Foreskin fibroblast (primary cell): ENCODE measurements at places on chromosomes 5 and 9.

DNA sequence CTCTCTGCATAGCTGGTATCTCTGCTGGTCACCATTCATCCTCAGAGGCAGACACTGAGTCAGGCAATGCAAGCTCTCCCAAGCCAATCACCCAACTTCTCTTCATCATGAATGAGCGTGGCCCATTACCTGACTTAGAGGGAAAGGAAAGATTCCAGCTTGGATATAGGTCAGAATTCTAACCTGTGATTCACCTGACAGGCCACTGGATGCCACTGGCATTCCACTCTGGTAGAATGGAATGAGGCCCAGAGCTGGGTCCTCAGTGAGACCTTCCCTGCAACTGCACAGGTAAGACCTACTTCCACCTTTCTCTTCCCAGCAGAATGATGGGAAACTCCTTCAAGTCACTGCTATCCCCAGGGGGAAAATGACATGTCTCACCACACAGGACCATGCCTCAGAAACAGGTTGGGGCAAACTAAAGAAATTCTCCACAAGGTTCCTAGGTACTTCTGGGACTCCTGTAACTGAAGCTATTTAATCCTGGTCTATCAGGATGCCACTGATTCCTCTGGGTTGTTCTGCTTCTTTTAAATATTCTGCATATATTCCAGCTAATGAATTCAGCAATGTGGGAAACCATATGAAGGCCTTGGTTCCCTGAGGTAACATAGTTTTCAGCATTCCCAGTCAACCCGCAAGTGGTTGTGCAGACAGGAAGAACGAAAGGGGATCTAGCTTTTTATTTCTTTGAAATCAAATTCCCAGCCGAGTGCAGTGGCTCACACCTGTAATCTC is 62.0 kb downstream of the SUSD1 start:
- no peak for DNase-seq

DNA sequence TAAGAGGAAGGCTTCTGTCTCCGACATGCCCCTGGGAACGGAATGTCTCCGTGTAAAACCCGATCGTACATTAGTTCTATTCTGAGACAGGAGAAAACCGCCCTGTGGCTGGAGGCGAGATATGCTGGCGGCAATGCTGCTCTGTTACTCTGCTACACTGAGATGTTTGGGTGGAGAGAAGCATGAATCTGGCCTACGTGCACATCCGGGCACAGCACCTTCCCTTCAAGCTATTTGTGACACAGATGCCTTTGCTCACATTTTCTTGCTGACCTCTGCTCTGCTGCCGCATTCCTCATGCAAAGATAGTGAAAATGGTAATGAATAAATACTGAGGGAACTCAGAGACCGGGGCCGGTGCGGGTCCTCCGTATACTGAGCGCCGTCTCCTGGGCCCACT is 2.2 kb upstream of the DPP7 start:
- no peak for DNase-seq

DNA sequence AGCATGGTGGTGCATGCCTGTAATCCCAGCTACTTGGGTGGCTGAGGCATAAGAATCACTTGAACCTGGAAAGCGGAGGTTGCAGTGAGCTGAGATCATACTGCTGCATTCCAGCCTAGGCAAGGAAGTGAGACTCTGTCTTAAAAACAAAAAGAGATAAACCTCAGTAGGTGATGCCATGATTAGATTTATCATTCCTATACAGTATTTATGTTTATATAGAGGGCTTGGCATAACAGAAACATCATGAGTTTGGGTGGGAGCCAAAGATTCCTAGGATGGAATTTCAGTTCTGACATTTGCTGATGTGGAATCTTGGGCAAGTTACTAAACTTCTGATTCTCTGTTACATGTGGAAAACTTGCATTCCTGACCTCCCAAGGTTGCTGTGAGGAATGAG is 22.3 kb downstream of the RFK start:
- DNase-seq: peak; percentile 9

GRCh38 chr9:29160763-29161353 is 1587.6 kb upstream of the C9orf72 start:
- no peak for DNase-seq

DNA sequence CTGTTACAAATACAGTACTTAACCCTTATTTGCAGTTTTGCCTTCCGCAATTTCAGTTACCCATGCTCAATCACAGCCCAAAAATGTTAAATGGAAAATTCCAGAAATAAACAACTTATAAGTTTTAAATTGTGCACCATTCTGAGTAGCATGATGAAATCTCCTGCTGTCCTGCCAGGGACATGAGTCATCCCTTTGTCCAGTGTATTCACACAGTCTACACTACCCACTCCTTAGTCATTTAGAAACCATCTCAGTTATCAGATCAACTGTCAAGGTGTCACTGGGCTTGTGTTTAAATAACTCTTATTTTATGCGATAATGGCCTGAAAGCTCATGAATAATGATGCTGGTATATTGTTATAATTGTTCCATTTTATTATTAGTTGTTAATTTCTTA is 95.8 kb downstream of the PLCXD3 start:
- peak; percentile 91 for DNase-seq
